ENCODE measurements at places on chromosomes 7 and 10.

- DNase-seq, result no peak
Observed at GRCh38 chr10:92124020-92124419, 166.9 kb downstream of the CPEB3 start.

DNA sequence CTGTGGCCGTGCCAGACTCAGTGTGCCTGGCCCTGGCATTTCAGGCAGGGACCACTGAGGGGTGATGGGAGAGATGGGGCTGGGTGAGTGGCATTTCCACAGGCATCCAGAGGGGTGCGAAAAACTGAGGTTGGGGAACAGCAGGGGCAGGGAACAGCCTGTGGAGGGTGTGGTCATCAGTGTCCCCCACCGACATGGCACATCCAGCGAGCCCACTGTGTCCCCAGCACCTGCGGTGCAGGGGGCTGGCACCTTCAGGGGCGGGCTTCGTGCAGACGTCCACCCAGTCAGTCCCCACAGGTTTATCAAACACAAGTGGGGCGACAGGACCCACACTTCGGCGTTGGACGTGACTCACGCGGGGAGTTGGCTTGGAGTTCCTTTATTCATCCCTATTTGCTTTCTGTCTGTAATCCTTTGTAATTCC is 14.8 kb downstream of the CUX1 start:
- no peak for DNase-seq

- DNase-seq, result no peak
Observed at GRCh38 chr10:128519581-128519980, 393.4 kb upstream of the MKI67 start.

GRCh38 chr7:127726476-127726875 is 74.5 kb downstream of the SND1 start:
- no peak for DNase-seq

DNA sequence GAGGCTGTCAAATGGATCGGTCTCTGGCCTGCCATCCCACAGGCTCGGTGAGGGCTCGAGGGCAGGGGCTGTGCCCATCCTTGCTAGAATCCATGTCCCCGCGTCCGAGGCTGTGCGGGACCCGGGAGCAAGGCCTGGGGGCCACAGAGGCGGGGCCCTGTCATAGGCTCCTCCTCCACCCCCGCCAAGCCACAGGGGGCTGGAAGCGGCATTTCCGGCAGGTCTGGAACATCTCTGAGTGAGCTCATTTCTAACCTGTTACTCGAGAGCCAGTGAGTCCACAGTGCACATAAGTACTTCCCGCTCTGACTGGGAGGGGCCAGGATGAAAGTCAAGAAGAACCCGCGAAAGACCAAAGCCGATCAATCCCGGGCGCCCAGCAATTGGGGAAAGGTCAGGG is 57.6 kb downstream of the NKX6-2 start:
- DNase-seq, result no peak

DNA sequence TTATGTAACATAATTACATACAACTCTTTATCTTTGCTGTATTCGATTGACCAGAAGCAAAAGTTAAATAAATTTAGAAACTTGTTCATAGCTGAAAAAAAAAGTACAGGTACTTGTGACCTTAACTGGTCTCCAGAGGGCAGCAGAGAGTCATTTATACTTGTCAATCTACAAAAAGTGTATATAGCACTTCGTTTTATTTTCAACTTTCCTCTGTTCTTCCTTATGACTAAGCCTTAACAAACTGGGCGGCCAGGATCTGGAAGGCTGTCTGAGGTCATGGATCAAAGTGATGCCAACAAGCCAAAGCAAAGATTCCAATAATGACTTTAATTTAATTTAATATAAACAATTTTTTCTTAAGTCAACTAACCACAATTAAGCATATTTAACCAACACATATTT is 29.8 kb downstream of the C10orf67 start:
- peak; percentile 6 for DNase-seq

- DNase-seq, result no peak
Observed at GRCh38 chr7:144785521-144785920, 50.3 kb downstream of the TPK1 start.

- no peak for DNase-seq
Observed at GRCh38 chr7:45656431-45656830, 82.3 kb downstream of the ADCY1 start.

GRCh38 chr10:78760463-78761310 is 308.1 kb upstream of the ZMIZ1 start:
- no peak for DNase-seq

- DNase-seq, result no peak
Observed at GRCh38 chr7:146956853-146957252, 840.3 kb downstream of the CNTNAP2 start.

DNA sequence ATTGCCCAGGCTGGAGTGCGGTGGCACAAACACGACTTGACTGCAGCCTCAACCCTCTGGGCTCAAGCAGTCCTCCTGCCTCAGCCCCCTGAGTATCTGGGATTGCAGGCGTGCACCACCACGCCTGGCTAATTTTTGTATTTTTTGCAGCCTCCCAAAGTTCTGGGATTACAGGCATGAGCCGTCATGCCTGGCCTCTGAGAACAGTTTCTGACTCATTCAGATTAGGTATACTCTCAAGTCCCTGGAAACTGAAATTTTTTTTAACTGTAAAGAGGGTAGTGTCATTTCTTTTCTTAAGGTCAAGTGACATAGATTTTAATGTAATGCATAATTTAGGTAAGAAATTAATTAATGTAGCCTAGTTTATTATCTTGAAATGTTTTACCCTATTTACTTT is 104.7 kb downstream of the SEPTIN7 start:
- DNase-seq, result no peak

- no peak for DNase-seq
Observed at GRCh38 chr10:76961841-76962240, 675.8 kb downstream of the KCNMA1 start.

- no peak for DNase-seq
Observed at GRCh38 chr10:124918906-124919305, 23.0 kb upstream of the ZRANB1 start.

- DNase-seq, result no peak
Observed at GRCh38 chr7:936386-937054, 18.0 kb downstream of the ADAP1 start.

- no peak for DNase-seq
Observed at GRCh38 chr7:98166668-98166970, 44.6 kb upstream of the BHLHA15 start.

GRCh38 chr7:106823631-106824030 is 41.5 kb upstream of the PIK3CG start:
- no peak for DNase-seq

DNA sequence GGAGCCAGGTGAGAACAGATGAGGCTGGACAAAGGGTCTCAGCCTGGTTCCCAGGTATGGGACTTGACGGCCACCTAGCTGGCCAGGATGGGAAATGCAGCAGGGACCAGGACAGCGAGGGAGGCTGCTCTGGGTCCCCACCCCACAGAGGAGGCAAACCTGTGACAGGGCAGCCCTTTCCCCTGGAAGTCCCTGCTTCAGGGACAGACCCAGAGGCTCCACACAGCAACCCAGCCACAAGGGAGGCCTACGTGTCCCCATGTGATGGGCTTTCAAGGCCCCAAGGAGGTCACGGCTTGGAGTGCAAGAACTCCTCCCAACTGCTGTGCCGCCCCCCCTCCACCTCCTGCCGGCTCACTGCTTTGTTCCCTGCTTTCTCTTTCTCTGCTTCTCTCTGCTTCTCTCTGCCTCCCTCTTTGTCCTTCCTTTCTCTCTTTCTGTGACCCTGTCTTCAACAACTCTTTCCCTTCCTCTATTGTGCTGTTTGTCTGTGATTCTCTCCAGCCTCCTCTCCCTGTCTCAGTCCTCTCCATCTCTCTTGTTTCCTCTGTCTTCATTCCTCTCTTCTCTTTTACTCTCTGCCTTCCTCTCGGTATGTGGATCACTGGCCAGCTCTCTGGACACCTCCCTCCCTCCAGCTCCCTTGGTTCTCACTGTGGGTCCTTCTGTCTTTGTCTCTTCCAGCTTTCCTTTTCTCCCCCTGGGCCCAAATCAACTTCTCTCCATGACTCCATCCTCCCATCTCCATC is 9.6 kb upstream of the EIF5AL1 start:
- DNase-seq, result no peak

- DNase-seq, result no peak
Observed at GRCh38 chr7:123647106-123647730, 8.4 kb upstream of the LMOD2 start.

- no peak for DNase-seq
Observed at GRCh38 chr10:44070282-44070681, 314.6 kb downstream of the CXCL12 start.

DNA sequence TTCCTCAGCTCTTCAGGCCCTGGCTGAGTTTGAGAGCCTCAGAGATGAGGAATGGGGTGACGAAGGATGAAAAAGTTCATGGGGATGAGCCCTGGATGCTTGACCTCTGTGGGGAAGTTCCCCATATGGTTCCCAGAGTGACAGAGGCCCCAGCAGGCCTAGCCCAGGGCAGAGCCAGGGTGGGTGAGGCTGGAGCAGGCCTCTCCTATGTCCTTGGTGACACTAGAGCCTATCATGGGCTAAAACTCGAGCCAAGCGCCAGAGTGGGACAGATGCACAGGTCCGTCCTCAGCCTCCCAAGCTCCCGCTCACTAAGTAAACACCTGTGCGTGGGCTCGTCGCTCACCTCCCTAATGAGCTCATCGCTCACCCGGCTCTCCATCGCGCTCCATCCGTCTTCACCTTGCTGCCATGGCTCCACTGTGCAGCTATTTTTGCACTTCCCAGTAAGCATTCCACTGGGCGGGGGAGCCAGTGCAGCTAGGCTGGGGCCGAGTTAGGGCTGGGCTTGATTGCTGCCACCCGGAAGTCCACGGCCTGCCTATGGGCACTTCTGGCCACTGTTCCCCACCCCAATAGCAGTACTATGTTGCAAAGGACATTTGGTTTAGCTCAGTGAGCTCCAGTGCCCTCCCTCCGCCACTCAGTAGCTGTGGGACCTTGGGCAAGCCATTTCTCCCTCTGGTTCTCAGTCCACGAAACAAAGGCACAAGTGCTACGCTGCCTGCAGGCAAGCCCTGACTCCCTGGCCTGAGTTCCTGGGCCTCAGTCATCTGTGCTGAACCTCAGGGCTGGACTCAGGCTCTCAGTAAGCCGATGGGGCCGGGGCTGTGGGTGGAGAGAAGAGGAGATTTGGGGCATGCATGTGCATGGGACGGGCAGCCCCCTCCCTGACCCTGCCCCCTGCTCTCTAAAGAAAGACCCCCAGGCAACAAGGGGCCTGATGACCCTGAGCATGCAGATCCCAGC is 117.3 kb upstream of the PCBD1 start:
- DNase-seq, result no peak

DNA sequence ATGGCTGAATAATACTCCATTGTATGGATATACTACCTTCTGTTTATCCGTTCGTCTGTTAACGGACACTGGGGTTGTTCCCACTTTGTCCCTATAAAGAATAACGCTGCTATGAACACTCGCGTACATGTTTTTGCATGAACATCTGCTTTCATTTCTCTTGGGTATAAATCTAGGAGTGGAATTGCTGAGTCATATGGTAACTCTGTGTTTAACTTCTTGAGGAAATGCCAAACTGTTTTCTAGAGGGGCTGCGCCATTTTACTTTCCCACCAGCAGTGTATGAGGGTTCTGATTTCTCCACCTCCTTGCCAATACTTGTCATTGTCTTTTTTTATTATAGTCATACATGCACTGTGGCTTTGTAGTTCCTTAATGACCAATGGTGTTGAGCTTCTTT is 20.6 kb upstream of the RASSF4 start:
- DNase-seq, result no peak

DNA sequence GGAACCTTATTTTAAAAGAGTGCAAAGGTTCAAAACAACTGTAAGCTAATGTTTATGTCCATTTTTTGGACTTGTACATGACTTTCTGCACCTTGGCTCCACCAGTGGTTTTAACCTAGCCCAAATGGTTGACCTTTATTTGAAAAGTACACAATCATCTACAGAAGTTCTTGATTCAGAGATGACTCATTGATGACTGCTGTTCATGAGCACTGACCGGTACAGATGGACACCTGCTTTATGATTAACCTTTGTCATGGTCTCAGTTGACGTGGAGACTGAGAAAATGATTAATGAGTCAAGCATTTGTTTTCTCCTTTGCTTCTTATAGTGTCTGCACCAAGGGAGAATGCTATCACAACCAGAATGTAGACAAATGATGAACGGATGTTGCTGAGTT is 55.7 kb upstream of the PTER start:
- DNase-seq, result no peak

DNA sequence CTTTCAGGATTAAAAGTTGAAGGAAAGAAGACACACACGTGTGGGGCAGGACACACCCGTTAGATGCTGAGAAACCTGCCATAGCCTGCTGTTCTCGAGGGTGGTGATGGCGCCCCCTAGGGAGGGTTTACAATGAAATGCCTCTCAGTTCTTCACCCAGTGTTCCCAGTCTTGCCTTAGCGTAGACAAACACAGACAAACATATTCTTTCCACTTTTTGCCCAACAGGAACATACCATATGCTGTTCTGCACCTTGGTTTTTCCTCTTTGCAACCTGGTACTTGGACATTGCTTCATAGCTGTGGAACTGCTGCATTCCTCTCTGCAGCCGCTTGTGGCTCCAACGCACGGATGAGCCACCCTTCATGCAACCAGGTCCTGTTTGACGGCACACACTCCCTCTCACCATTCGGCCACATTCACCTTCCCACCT is 23.3 kb upstream of the HSPA12A start:
- no peak for DNase-seq

GRCh38 chr7:44187636-44188416 is 1.4 kb downstream of the GCK start:
- DNase-seq, result no peak

GRCh38 chr10:73838827-73839226 is 27.4 kb upstream of the NDST2 start:
- DNase-seq, result no peak

- DNase-seq, result peak; percentile 24
Observed at GRCh38 chr10:45418849-45419675, 45.0 kb downstream of the ALOX5 start.

DNA sequence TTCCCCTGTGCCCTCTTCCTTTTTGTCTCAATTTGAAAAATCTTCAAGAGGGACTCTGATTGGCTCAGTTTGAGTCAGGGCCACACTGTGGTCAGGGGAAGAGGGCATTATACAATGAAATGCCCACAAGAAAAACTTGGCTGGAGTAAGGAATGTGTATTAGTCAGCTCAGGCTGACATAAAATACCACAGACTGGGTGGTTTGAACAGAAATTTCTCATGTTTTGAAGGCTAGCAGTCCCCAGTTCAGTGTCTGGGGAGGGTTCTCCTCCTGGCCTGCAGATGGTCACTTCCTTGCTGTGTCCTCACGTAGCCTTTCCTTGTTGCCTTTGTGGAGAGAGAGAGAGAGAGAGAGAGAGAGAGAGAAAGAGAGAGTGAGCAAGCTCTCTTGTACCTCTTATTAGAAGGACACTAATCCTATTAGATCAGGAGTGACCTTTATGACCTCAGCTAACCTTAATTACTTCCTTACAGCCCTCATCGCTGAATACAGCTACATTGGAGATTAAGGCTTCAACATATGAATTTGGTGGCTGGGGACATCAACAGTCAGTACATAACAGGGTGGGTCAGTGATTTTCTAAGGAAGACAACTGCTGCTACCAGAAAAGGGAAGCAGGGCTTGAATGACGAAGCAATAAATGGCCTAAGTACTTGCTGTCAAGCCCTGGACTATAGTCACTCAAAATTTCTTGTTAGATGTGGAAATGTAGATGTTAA is 25.8 kb upstream of the FAM13C start:
- DNase-seq, result no peak

Data from effector memory CD4-positive, alpha-beta T cell (primary cell).